ENCODE measurements at places on chromosomes 2 and 18.

- DNase-seq: no peak
These were observed 544.8 kb downstream of the ARHGAP15 start for GRCh38 chr2:143674051-143674450.

DNA sequence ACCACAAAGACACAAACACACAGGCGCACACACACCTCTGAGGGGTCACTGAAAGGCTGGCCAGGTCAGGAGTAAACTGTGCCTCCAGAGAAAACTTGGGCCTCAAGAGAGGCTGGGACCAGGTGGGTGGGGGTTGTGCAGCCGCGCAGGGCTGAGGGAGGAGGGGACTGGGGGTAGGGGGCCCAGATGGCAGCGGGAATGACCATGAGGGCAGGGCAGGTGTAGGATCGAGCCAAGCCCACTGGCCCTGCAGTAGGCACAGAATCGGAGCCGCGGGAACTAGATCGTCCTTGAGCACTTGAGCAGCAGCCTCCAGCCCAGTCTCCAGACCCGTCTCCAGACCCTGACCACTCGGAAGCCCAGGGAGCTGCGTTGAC, 36.8 kb downstream of the ANKMY1 start:
- DNase-seq: no peak

DNA sequence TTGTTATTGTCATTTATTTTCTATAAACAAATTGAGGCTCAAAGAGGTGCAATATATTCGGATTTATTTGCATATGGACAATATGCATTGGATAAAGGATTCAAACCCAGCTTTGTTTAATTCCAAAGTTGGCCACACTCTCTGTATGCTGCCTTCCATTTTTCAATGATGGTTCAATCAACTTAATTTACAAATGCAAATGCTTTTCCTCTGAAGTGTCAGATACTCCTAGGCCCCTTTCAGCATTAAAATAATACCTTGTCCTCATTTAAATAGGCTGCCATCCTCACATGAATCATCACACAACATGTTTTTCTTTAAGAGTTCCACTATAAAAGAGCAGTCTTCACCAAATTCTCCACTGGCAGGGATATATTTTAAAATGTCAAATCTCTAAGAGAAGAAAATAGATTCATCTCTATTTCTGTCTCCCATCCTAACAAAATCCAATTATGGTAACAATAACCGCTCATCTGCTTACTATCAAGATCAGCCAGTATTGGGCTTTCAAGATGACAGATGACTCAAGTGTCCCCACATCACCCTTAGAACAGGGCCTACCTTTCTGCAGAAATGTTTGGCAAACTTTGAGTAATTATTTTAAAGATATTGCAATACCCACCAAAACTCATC, 114.8 kb downstream of the SCG2 start:
- DNase-seq: no peak

GRCh38 chr2:88097192-88097591, 29.6 kb downstream of the SMYD1 start:
- no peak for DNase-seq

- DNase-seq: no peak
These were observed 4.0 kb downstream of the BAZ2B start for GRCh38 chr2:159612255-159612901.

DNA sequence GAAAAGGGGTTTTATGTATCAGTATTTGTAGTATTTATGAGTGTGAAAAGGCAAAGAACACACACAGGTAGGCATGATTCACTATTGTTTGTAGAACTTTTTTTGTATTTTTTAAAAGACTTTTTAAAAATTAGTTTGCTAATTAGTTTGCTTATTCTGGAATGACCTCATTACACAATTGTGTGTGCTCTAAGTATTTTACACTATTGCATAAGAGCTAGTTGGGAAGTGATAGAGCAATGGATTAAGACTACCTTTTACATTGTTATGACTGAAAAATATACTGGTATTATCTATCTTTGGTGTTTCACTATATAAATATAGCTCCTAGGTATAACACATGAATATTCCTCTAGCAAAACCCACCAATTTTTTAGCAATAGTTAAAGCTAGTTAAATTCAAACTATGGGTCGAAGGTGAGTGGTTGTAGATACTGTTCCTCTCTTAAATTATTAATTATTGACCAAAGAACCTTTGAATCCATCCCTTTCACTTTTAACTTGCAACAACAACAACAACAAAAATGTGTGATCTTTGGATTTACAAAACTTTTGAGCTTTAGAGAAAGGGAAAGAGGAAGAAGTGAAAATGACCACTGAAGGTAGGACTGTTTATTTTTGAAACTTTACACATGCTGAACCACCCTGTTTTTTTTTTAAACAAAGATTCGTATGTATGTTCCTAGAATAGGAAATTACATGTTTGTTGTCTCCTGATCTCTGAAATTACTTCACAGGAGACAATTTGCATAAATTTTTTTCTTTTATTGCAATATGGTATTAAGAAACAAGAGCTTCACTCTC, 18.7 kb downstream of the ITPRID2 start:
- DNase-seq: no peak

GRCh38 chr2:238585836-238586821, 159.4 kb downstream of the ASB1 start:
- DNase-seq: no peak

DNA sequence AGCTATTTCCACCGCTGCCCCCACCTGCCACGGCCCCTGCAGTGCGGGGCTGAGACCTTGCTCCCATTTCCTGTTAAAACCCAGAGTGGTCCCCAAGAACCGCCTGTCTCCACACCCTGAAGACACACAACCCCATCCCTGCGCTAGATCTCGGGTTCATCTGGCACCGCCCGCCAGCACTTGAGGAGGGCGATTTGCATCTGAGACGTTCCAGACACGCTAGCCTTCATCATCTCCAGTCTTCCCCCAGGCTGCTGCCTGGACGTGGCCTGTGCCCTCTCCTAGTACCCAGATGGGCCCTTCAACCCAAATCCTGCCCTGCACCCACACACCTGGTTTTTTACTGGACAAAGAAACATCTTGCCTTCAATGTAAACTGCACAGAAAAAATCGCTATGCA, 49.8 kb downstream of the SLC66A2 start:
- DNase-seq: no peak

- no peak for DNase-seq
These were observed 8.5 kb downstream of the CIB4 start for GRCh38 chr2:26632624-26633185.

GRCh38 chr2:27451095-27451494, 8.9 kb downstream of the KRTCAP3 start:
- no peak for DNase-seq

GRCh38 chr2:228140934-228141528, 40.5 kb downstream of the SPHKAP start:
- DNase-seq: no peak

GRCh38 chr2:195664528-195664927, 7.5 kb downstream of the SLC39A10 start:
- DNase-seq: peak; percentile 20

- DNase-seq: peak; percentile 31
These were observed 683 bp upstream of the ENOSF1 start for GRCh38 chr18:713135-713490.

- no peak for DNase-seq
These were observed 338.2 kb upstream of the MYT1L start for GRCh38 chr2:2669316-2669715.

DNA sequence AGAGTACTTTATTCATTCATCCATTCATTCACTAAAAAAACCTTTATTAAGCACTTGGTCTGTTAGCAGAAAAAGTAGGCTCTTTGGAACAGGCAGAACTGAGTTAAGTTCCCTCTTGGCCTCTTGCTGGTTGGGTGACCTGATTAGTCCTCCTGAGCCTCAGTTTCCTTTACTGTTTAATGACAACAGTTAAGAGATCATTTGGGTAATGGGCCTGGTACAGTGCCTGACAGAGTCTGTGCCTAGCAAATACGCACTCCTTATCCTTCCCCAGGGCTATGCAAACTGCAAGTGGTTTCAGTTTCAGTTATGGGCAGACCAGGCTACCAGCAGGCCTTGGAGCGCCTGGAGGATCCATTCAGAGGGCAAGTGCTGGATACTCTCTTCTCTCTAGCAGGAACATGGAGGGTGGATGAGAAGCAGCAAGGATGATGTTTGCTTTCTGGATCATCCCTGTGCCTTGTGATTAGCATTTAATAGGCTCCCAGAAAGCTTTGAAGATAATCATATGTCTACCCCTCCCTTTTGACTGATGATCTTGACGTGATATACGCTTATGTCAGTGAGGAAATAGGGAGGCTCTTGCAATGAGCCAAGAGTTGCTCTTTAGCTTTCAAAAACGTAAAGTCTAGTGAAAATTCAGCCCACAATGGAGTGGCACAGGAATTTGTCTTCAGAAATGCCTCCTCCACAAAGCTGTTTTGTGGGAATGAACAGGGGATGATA, 12.4 kb upstream of the TAF1B start:
- DNase-seq: no peak

DNA sequence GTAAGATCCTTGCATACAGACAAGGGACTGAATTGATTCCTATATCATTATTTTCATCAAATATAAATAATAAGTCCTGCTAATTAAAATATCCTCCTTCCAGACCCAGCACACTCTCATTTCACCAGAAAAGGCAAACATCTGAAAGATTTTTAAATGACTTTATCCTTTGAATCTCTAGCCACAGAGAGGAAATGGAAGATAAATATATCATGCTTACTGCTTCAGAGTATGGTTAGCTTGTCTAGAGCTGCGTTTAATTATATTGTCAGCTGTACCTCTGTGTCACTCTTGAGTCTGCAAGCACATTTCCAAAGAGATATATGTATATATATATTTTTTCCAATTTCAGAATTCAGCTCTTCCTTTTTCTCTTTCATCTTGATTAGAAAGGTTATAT, 232.7 kb downstream of the TRIB2 start:
- DNase-seq: no peak

DNA sequence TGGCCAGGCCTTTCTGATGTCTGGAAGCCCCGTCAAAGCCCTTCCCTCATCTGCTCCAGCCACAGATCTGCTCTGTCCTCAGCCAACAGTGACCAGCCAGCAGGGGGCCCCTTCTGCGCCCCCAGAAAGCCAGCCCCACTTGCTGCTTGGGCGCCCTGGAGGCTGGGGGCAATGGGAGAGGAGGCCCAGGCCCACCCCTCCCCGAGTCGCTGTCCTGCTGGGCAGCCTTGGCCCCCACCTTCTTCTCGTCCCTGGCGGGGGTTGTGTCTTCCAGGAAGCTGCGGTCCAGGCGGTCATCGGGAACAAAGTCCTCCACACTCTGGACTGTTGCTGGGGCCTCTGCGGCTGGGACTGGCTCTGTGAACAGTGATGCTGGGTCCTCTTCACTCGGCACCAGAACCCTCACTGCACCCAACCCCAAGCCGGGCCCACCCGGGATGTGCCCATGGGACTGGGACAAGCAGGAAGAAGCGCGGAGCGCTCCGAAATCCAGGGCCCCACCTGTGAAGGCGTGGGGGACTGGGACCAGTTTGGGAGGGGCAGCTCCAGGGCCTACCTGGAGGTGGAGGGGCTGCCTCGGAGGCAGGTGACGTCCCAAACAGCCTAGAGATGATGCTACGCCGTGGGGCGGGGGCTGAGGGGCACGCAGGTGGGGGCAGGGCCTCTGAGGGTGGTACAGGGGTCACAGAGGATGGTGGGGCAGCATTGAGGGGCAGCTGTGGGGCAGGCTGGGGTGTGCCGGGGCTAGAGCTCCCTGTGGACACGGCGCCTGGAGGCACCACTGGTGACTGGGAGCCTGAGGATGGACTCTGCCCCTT, 257.6 kb downstream of the ANKRD30B start:
- no peak for DNase-seq

DNA sequence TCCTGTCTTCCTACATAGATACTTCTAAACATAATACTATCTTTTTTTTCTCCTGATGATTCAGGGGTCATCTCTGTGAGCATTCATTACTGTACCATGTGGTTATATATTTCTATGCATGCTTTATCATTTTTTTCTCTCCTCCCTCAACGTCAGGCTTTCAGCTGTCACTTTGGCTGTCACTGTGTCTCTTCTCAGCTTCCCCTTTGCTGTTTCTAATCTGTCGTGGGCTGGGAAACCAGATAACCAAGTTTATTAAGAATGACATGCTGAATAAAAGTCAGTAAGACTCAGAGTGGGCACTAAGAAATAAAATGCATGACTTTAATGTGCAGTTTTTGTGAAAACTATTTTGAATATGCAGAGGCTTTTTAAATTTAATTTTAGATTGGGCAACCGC, 344.6 kb downstream of the NRXN1 start:
- DNase-seq: no peak

GRCh38 chr2:231462729-231463465, 1.4 kb downstream of the NCL start:
- DNase-seq: no peak

DNA sequence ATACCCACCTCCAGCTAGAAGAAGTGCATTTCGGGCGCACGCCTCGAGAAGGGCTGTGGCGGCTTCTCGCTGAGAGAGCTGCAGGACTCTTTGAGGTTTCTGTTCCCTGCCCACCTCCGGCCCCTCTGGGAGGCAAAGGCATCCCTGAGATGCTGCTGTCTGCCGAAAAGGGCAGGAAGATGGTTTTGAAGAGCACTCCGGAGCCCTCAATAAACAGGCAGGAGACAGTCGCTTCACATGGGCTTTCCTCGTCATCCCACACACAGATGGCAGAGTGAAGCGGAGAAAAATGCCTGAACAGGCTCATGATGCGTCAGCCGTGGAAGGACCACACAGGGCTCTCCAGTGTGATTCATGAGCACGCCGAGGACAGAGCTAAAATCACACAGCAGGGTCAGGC, 25.4 kb upstream of the GLI2 start:
- DNase-seq: no peak

- DNase-seq: peak; percentile 59
These were observed 86.5 kb upstream of the EPB41L3 start for GRCh38 chr18:5630057-5630899.

GRCh38 chr18:2997846-2998564, 14.9 kb downstream of the LPIN2 start:
- DNase-seq: no peak

DNA sequence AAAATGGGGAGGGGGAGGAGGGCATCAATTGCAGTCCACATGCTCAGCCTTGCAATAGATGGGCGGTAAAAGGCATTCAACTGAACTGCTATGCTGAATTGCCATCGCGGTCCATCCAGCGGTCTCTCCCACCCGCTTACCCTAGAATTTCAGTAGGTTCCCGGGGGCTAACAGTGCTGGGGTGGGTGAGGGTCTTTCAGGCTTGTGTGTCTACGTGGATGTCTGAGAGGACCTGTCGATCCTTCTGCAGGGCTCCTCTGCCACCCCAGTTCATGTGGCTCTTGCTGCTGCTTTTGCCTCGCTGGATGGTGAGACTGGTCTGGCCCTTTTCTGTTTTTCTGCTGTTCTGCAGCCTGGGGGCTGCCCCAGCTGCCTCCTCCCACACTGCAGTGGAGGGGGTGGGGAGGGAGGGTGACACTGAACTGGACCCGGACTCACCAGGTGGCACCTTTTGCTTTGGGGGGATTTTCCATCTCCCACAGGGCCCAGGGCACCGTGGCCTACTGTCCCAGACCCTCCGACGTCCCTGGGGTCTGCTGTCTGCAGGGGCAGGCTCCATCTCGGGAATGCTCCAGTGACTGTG, 14.1 kb downstream of the ACKR3 start:
- no peak for DNase-seq

GRCh38 chr2:146587291-146587713, 1257.5 kb upstream of the ACVR2A start:
- DNase-seq: no peak

- DNase-seq: no peak
These were observed 120.8 kb downstream of the OSBPL6 start for GRCh38 chr2:178315078-178315477.

Data from naive thymus-derived CD4-positive, alpha-beta T cell (primary cell).